ENCODE measurements at places on chromosomes 4 and X.

GRCh38 chrX:150697641-150698040, 4.4 kb downstream of the MTMR1 start:
- DNase-seq: no peak

DNA sequence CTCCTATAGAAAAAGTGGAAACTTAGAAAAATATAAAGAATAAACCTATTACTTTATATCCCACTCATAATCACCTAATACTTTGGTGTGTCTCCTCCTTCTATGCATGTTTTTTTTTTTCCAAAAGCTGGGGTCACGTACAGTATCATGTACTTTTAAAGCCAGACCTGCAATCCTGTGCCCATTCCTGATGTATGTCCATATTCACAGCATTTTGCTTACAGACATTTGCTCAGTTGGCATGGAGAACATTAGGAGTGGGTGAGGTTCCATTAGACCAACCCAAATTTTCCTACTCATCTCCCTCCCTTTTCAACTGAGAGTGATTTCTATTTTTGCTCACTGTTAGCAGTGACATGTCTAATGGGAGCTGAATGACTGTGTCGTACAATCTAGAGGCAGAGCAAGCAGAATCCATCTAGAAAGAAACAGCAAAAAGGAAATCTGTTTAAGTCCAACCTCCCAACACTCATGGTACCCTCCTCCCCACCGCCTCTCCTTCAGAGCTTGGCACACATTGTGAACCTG, 195.6 kb upstream of the KLF3 start:
- no peak for DNase-seq

- no peak for DNase-seq
Measured at GRCh38 chr4:17077105-17077504, 178.7 kb upstream of the LDB2 start.

DNA sequence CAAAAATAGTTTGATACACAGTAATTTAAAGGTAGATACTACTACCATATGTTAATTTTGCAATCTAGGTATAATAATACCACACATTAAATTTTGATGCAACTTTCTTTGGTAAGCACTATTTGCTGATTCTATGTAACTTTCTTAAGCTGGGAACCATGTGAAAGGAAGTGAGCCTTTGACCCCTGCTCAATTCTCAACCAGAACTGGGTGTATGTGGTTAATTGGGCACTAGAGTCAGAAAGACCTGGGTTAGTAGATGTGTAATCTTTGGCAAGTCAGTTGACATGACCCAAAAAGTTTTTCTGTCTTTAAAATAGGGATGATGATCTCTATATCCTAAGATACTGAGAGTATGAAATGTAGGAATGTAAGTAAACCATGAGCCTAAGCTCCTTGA, 22.4 kb downstream of the TLR2 start:
- no peak for DNase-seq

DNA sequence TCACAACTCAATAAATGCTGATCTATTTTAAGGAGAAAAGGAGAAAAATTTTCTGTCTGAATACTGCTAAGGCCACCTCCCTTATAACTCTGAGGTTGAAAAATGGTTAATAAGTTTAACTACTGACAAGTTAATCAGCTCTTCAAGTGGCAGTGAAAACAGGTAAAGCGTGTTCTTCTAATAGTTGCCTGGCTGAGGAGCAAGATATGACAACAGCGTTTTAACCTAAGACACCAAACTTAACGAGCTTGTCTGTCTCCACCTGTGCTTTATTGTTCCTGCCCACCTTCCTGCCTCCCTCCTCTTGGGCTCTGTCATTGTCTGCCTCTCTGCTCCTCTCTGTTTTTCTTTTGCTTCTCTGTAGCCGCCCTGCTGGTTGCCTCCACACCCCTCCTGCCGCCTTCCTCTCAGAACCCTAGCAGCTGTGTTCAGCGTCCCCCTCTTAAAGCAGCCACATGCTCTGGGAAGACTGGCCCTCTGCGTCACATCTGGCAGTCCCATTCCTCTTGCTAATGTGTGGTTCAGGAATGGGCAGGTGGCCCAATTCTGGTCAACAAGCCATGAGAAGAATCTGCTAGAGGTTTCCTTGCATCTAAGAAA, 4.3 kb upstream of the TSPAN5 start:
- DNase-seq: peak; percentile 56

DNA sequence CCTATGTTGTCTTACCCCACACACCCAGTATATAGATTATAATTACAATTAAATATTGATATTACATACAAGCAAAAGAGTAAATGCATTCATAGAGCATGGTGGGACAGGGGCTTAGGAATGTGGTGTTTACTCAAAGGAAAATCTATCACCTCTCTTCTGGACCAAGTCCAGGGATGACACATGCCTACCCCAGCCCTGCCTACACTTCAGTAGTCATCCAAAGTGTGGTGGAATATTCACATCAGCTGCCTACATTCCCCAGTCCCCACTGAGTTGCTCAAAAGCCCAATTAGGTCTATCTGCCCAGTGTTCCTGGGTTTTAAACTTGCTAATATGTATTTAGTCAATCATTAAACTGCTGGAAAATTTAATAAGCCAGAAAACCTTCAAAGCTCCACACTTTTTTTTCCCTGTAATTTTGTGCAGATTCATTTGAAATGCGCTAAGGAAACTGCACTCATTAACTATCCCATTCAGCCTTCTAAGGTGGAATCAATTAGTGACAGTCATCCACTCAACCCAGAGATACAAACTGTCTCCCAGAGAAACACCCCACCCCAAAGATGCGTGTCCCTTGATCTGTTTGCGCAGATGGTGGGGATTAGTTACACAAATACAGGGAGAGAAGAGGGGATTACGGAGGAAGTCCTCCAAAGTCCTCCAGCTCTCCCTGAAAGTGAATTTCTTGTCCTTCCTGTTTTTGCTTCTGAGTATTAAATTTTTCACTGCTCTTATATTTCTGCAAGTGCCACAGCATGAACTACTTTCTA, 91.7 kb upstream of the KDR start:
- DNase-seq: no peak

DNA sequence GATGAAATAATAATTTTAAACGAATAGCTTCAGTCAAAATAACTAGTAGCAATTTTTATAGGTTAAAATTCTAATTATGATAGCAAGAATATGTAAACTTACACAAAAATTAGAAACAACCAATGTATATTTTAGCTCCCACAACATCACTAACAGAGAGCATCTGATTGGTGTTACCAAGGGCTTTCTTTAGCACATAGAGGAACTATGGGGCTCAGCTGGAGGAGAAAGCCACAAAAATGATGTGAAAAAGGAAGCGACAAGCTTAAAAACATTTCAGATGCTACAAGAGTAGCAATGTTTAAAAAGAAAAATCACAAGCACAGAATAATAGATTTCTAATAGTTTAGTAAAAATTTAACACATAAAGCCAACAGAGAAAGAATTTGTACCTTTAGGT, 56.3 kb downstream of the ATP8A1 start:
- no peak for DNase-seq

DNA sequence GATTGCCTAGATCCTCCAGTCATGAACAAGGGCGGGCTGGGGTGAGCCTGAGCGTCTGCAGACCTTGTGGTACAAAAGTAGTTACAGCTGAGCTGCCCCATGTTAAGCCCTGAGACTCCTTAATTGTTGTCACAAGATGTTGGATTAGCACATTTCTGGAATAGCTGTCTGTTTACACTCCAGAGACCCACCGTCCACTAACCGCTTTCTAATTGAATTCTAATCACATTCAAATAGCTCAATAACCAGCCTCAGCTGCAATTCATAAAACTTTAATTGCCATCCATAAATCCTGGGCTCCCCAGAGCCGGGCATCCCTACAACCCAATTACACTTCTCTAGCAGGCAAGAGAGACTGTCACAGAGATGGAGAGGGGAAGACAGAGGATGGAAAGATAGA, 1.6 kb upstream of the GSX2 start:
- DNase-seq: no peak

DNA sequence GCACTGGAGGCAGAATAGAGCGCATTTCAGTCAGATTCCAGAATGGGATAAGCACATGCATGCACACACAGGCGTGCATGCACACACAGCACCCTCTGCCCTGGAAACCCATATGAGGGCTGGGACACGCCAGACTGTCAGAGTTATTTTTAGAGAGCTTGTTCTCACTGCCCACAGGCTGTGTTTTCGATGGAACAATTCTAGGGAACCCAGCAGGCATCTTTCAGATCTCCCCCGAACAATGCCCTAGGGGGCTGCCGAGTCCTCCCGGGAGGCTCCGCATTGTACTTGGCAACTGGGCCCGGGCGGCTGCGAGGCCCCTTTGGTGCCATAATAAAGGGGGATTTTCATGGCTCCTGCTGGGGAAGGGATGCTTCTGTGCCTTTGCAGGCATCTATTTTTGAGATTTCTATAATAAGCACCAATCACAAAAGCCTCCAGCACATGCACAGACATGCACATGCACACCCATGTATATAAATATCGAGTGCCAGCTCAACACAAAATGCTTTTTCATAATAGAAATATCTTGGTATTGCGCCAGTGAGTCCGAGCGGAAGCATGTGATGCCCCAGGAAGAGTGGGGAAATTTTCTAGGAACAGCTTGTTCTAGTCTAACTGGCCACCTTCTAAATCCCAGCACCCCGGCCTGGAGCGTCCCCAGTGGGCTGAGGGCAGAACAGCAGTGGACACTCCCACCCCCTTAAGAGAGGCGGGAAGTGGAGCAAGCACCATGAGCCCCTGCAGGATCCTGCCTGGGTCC, 88.5 kb downstream of the PHKA2 start:
- no peak for DNase-seq

GRCh38 chrX:77431227-77431626, 16.0 kb upstream of the FGF16 start:
- DNase-seq: no peak

- no peak for DNase-seq
Measured at GRCh38 chr4:140691369-140691768, 64.8 kb downstream of the TBC1D9 start.

DNA sequence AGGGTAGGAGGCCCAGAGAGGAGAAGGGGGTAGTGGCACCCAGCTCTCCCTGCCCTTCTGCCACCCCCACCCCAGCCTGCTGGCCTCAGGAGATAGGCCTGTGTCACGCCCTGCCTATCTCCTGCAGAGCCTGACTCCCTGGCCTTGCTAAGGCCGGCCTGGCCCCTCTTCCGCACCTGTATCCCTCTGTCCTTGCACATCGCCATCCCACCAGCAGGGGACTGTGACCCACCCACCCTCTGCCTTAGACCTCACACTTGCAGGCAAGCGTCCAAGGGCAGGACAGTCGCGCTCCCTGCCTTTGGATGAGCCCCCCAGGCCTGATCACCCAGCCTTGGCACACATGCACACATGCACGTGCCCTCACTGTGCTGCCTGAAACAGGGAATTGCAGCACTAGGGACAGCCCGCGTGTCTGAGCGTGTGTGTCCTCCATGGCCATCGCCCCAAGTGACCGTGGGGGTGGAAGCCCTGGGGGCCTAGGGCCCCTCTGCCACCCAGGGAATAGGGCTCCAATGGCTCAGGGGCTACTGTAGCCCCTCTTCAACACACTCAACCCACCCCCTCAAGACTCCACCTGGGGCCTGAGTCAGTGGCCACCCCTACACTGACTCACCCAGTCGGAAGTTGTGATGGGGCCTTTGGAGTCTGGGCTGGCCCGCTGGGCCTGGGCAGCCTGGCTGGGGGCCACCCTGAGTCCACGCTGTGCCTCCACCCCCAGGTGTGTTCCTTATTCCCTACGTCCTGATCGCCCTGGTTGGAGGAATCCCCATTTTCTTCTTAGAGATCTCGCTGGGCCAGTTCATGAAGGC, 2.1 kb downstream of the SLC6A8 start:
- no peak for DNase-seq

- no peak for DNase-seq
Measured at GRCh38 chr4:768076-768475, 57.9 kb downstream of the CPLX1 start.

DNA sequence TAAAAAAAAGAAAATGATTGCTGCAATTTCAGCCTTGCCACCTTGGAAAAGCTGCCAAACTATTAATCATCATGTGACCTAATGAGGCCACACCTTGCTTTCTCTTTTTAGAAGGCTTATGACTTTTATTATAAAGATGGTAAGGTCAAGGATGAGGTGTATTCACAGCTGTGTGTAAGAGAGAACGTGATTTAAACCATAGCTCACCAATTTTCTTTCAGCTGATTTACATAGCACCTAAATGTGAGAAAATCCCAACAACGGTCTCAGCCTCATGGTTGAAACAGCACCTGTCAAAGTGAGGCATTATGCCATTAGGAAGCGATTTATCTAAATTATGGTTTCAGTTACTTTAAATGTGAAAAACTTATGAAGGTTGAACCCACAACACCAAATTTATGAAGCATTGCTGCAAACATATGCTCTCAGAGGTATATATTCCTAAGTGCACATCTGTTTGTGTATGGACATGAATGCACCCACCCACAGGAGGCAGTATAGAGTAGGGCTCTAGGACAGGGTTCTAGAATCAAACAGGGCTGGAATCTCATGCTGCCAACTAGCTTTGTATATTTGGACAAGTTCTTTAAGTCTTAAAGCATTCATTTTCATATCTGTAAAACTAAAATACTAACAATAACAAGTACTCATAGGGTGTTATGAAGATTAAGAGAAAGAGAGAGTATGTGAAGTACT, 40.7 kb downstream of the ANXA3 start:
- no peak for DNase-seq

- no peak for DNase-seq
Measured at GRCh38 chr4:108828620-108829019, 65.8 kb upstream of the ETNPPL start.

DNA sequence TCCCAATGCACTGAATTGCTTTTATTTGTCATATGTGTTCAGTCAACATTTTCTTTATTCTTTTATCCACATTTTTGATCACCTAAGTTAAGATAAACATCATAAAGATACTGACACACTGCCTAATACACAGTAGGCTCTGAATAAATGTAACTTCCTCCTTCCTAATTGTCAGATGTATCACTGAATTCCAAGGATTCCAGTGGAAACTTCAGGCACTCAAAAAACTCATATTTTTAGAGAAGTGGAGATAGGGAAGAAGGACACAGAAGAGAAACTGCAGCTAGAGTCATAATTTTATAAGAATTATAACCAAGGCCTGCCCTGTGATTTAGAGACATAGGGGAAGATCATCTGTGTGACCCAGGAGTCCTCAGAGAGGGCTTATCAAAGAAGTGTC, 753.3 kb downstream of the ADGRL3 start:
- no peak for DNase-seq

GRCh38 chr4:12116009-12116552, 687.4 kb upstream of the HS3ST1 start:
- DNase-seq: no peak

DNA sequence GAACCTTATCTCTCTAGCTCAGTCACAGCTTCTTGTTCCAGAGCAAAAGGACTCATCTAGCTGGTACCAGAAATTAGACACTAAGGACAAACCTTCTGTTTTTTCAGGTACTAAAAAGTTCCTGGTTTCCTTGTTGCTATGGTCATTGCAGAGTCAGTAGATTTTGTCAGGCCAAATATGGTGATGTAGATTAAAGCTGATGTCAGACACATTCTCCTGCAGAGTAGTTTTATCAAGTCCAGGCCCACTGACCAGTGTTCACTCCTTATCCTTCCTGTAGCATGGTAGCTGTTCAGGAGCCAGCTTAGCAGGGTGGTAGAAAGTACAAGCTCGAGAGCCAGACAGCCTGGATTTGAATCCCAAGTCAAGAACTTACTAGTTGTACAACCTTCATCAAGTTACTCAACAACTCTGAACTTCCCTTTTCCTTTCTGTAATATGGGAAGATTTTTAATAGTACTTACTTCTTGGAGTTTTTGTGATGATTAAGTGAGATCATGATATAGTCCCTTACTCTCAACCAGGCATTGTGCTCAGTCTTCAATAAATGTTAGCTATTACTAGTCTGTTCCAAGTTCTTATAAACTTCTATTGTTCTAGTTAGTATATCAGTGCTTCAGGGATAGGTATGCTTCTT, 17.9 kb downstream of the OCRL start:
- DNase-seq: no peak

GRCh38 chr4:187364851-187365250, 630.7 kb upstream of the ZFP42 start:
- no peak for DNase-seq
